Activated naive CD4-positive, alpha-beta T cell treated with Interleukin-2 at 50 U/mL for 16 hours (primary cell): ENCODE measurements at places on chromosomes 7 and 10.
A peak's percentile ranks its signal among the peaks of the same experiment; 100 is the strongest.

- DNase-seq, result no peak
Observed at GRCh38 chr7:50807026-50807730, 24.5 kb upstream of the GRB10 start.

GRCh38 chr10:119404719-119405519, 137.6 kb downstream of the RGS10 start:
- DNase-seq, result no peak

DNA sequence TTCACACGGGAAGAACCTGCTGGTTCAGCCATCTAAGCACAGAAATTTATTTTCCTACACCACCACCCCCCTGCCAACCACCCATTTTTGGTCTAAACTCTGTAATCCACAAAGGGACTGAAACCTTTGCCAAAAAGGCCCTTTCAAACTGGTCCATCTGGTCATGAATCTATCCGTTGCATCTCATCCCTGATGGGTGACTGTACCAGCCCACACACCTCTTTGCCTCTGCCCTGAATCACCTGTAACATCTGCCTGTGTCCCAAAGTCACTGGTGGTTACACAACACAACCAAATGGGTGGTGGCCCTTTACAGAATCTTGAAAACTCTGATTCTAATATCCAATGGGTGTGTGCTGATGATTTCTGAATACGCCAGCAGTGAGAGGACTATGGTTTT, 503.4 kb downstream of the PARD3 start:
- DNase-seq, result no peak

- DNase-seq, result no peak
Observed at GRCh38 chr10:103281753-103282152, 4.8 kb downstream of the INA start.

- no peak for DNase-seq
Observed at GRCh38 chr10:43220657-43221418, 46.0 kb downstream of the RASGEF1A start.

DNA sequence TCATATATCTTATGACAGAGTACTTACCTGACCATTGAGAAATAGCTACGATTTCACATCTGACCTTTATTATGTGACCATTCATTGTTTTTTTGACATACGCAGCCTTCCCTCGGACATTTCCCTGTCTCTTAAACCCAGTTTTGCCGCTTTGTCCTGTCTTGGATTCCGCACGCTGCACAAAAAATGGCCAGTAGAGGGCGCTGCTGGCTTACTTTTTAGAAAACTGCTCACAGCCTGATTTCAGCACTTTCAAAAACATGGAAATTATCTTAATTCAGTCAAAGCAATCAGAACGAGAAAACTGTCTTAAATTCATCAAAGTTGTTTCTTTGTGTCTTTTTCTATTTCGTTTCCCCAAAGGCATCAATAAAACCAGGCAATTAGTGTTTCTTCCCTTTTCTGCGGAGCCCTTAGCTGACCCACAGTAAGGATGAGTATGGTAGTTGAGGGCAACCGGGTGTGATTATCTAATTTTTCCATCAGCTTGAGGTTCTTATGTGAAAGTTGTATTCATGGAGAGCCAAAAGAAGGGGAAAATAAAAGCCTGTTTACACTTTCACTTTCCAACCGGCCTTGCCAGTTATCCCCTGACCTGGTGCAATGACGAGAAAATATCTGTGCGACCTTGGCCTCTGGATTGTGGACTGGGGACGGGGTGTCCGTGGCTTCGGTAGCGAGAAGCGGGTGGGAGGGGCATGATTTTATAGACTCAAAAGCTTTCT, 144.4 kb downstream of the DYNC1I1 start:
- DNase-seq, result peak; percentile 74

DNA sequence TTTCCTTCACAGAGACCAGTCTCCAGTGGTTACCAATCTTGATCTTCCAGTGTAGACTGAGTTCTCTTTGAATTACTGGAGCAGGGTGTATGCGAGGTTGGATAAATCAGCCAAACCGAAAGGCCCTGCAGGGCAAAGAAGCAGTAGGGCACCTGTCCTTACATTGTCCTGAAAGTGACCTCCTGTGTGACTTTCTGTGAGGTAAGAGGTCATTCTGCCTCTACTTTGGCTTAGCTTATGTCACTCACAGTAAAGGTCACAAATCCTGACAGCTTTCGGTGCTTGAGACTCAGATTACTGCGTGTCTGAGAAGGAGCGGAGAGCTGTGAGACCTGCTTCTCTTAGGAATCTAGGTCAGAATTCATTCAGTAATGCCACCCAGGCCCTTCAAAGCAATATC, 252.7 kb upstream of the ETV1 start:
- DNase-seq, result no peak

DNA sequence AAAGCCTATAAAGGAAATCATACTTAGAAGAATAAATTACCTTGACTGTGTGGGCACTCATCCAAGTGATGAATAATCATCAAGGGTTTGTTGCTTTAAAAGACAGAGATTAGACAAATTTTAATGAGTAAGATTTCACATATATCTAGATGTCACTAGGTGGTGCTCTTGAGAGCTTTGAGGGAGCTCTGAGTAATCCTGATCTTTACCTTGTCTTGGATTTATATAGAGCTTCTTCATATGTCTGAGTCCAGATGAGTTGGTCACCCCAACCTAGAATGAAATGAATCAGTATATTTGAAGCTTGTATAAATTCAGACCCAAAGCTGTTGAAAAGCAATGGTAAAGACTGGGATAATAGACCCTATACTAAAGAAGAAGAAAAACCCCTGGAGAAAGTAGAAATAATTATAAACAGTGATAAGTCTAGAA, 3.7 kb downstream of the AGR2 start:
- no peak for DNase-seq

- no peak for DNase-seq
Observed at GRCh38 chr10:108696792-108697477, 1226.4 kb downstream of the XPNPEP1 start.

DNA sequence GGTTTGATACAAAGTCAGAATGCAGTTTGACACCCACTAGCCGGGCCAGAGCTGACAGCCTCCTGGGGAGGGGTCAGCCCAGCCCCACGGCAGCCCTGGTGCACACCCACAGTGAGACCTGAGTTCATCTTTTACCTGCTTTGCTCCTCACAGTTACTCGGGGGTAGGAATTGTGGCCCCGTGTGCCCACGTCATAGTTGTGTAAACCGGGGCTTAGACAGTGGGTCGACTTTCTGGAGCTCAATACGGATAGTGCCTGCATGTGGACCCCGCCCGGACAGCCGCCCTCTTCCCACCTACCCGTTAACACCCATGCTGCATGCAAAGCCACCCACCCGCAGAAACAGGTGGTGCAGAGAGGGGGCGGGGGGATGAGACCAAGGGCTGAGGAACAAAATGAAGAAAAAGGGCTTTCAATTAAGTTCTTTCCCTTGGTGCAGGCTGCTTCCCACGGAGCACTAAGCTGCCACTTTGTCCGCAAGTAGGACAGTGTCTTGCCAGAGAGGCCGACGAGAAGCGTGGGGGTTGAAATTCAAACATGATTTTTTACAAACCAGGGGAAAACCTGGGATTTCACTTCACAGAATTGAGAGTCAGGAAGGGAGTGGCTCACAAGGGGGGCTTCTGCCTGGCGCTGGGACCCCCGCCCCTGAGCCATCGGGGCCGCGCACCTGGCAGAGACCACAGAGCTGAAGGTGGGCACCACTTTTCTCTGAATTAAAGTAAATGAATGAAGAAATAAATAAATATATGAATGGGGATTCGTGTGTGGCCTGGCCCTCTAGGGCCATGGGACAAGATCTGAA, 24.6 kb upstream of the FOXL3 start:
- no peak for DNase-seq

- no peak for DNase-seq
Observed at GRCh38 chr7:64867863-64868440, 35.1 kb upstream of the ZNF273 start.

- no peak for DNase-seq
Observed at GRCh38 chr10:53893061-53893460, 908.0 kb downstream of the PCDH15 start.

DNA sequence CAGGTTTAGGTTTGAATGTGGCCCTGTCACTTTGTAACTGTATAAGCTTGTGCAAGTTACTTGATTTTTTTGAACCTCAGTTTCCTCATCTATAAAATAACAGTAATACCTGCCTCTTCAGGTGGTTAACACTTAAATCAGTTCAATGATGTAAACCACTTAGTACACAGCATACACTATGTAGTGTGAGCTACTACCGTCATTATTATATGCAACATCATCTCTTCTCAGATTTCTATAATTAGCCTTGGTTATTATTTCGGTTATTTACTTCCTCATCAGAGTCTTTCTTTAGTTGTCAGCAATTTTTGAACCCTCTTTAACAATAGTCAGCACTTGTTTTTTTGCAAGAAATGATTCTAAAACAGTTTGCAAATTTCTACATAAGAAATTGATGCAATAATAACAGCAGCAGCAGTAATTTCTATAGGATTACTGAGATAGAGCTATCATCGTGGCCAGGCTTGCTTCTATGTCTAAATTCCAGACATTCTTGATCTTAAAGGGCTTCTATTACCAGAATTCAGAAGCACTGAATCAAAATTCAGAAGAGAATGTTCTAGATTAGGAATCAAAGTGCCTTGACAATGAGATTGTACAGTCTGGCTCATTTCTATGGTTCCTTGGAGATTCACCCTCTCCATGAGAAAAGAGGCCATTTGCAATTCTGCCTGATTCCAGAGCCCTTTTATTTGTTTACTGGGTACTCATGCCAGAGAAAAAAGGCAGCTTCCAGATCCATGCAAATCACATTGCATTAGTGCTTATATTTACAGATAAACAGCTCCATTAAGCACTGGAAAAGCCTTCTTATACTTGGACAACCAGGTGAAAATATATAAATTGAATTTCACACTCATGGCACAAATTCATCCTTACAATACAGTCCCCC, 25.0 kb upstream of the WDR11 start:
- no peak for DNase-seq

GRCh38 chr10:77586719-77587415, 50.7 kb downstream of the KCNMA1 start:
- no peak for DNase-seq

GRCh38 chr10:19629567-19629966, 186.7 kb upstream of the PLXDC2 start:
- DNase-seq, result no peak

GRCh38 chr7:75688200-75689136, 50.3 kb downstream of the HIP1 start:
- no peak for DNase-seq

GRCh38 chr7:135770139-135770710, 21.6 kb upstream of the FAM180A start:
- DNase-seq, result no peak

DNA sequence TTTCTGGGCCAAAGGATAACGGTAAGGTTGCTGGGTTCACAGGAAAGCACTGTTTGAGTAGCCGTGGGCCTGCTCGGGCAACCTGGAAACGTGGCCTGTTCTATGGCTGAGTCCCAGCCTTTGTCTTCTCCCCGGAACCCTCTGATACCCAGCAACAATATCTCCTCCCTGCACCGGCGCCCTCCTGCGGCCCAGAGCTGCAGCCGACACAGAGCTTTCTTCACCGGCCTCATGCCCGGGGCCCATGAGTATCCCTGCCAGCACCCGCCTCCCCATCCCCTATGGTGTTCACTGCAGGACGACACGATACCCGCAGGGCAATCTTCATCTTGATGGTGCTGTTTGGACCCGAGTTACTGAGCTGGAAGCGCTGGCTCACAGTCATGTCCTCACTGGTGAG, 38.6 kb upstream of the NCAPG2 start:
- no peak for DNase-seq

DNA sequence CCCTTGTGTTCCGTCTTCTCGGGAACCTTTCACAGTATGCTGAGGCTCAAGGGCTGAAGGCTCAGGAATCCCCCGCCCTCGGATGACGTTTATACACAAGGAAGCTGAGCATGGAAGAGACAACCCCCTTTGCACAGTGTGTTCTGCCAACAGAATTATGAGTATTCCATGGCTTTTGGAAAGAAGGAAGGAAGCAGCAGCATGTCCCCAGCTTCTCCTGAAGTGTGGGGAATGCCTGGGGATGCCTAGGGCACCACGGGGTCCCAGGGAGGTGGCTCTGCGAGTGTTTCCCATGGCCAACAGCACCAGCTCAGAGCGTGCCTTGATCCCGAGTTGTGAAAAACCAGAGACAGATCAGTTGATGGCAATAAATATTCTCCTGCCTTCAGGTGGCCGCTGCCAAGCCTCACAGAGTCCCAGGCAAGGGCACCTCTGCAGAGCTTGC, 88.8 kb upstream of the DDC start:
- no peak for DNase-seq

DNA sequence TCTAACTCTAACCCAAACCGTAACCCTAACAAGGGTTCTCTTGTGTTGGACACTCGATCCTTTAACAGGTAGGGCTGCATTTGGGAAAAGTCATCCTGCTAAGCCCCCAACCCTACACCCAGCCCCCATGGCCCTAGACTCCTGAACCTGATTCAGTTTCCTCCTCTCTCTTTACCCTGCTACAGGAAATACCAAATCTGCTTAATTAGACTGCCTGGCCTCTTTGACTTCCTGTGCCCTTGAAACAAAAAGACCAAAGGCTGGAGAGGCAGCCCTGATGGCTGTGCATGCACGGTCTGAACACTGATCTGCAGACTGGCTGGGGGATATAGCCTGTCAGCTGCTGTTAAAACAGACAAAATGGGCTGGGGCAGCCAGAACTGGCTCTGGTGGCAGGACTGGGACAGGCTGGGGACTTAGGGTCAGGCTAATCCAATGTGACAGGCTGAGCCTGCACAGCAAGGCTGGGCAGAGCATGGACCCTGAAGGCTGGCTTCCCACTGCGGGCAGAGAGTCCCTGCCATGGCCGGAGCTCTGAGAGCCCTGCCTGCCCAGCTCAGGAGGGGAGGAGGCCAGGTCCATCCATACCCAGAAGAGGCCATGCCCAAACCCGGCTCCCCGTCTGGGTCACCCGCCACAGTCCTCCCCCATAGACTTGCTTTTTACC, 51.0 kb upstream of the MSMB start:
- no peak for DNase-seq

DNA sequence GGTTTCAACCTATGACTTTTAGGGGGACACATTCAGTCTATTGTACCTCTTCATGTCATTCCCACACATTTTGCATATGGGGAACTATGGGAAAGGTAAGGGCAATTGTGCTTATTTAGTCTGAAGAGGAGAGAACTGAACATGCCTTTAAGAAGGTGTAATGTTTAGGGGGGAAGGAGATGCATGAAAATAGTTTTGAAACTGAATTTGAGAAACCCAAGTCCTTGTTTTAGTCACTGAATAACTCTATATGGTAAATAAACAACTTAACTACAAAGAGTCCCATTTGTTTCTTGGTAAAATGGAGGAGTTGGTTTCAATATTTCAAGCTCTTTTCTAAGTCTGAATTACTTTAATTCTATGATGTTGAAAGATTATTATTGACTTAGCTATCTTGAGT, 166.1 kb downstream of the DNAJB9 start:
- DNase-seq, result no peak

- no peak for DNase-seq
Observed at GRCh38 chr10:34580643-34581042, 234.5 kb downstream of the PARD3 start.

DNA sequence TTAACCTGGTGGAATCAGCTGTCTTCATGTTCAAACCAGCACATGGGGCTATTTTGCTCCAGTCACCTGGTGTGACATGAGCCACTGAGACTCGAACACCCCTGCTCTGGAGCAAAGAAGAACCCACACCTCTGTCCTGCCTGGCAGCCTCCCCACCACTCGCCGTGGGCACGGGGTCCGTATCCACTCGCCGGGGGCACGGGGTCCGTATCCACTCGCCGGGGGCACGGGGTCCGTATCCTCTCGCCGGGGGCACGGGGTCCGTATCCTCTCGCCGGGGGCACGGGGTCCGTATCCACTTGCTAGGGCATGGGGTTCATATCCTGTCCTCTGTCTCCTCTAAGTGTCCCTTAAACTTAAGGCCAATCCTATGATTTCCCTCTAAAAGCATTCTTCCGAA, 558.7 kb downstream of the PTPRN2 start:
- DNase-seq, result no peak
